Foreskin fibroblast (primary cell): ENCODE measurements at places on chromosomes 7 and 10.

DNA sequence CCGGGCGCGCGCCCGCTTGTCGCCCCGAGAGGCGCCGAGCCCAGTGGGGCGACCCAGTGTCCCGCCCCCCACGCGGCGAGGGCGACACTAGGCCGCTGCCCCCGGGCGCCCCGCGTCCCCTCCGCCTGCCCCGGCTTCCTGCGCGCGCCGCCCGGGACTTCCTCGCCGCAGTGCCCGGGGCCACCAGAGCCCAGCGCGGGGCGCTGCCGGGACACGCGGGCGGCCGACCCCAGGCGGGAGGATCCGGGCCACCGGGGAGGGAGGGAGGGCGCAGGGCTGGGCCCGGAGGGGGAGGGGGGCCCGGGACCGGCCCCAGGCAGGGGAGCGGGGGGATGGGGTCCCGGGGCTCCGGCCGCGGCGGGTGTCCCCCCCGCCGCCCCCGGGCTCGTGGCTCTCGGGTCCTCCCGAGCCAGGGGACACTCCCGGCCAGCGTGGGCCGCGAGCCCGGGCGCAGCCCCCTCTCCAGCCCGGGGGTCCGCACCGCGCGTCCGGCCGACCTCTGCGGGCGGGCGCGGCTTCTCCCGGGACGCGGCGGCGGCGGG is 435 bp upstream of the PWWP2B start:
- no peak for DNase-seq

DNA sequence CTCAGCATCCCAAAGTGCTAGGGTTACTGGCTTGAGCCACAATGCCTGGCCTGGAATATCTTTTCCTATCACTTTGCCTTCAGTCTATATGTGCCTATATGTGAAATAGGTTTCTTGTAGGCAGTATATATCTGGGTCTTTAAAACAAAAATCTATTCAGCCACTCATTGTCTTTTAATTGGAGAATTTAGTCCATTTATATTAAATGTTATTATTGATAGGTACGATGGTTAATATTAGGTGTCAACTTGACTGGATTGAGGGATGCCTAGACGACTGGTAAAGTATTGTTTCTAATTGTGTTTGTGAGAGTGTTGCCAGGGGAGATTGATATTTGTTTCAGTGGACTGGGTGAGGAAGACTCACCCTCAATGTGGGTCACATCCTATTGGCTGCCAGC is 73.4 kb downstream of the FBXL13 start:
- DNase-seq, result no peak

GRCh38 chr7:21278944-21279343 is 148.9 kb upstream of the SP4 start:
- DNase-seq, result no peak

DNA sequence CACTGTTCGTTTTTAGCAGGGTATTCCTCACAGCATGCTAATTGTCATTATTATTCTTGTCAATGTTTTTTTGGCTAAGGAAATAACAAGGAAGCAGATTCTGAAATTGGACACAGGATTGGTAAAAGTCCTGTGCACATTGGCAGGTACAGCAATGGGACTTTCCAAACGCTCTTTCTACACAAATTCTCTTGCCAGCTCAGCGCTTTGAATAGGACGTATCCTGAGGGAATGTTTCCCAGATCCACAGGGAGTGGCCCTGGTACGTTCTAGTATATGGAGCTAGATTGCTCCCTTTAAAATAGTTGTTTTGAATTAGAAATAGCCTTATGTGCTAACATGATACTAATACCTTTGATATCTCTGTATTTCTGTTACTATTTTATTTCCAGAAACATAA is 82.8 kb upstream of the GRB10 start:
- no peak for DNase-seq
